ENCODE measurements at places on chromosomes 1 and 21.

DNA sequence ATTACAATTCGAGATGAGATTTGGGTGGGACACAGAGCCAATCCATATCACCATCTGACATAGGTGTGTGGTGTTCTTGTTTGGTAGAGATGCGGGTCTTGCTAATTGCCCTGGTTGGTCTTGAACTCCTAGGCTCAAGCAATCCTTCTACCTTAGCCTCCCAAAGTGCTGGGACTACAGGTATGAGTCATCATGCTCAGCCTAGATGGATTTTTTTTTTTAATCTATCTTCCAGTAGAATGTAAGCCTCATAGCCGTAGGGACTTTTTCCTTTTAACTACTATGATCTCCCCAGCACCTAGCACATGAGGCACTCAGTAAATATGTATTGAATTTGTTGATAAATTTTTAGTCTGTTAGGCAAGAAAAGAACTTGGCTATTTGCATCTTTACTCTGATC is 94.6 kb upstream of the TENT5C start:
- no peak for DNase-seq

GRCh38 chr1:12501661-12502060 is 116.3 kb downstream of the DHRS3 start:
- peak; percentile 63 for DNase-seq

- peak; percentile 22 for DNase-seq
These were observed 77.1 kb downstream of the ITPKB start for GRCh38 chr1:226661965-226662364.

DNA sequence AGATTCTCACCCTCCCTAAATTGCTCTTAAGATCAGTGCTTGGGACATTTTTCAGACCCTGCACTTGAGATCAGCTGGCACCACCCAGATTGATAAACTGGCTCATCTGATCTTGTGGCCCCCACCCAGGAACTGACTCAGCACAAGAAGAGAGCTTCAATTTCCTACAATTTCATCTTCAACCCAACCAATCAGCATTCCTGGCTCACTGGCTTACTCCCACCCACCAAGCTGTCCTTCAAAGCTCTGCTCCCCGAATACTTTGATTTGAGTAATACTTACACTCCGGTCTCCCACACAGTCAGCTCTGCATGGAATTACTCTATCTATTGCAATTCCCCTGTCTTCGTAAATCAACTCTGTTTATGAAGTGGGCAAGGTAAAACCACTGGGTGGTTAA is 461.9 kb upstream of the RGS18 start:
- no peak for DNase-seq

DNA sequence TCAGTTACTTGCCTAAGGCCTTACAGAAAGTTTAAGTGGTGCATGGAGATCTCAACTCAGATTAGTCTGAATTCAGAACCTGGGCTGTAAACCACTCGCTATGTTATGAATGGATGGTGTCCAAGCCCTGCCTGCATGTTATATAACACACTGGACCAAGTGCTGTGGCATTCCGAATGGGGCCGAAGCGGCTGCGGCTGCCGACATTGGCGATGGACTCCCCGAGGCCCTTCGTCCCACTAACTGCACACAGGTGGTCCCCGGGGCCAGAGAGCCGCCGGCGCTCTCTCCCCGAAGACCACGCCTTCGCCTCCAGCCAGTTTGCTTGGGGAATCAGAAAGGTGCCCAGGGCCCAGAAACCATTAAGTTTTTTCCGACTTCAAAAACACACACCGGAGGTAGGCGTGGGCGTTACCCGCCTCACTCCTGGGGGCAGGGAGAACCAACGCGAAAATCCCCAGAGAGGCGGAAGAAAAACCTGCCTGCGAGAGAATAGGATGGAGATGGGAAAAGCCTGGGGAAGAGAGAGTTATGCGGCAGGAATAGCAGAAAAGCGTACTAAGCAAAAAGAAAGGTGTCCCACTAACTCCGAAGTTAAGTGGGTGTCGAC is 579 bp upstream of the TENT5C start:
- DNase-seq: peak; percentile 21

DNA sequence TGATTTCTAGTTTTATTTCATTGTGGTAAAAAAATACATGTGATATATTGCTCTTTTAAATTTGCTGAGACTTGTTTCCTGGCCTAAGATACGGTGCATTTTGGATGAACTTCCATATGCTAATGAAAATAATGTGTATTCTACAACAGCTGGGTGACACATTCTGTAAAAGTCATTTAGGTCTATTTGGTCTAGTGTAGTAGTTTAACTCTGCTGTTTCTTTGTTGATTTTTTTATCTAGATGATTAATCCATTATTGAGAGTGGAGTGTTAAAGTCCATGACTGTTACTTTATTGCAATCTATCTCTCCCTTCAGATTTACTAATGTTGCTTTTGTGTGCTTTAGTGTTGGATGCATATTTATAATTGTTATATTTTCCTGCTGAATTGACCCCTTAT is 161.4 kb downstream of the VAV3 start:
- DNase-seq: no peak

GRCh38 chr1:25161981-25162380 is 70.3 kb downstream of the SYF2 start:
- DNase-seq: peak; percentile 79

- no peak for DNase-seq
These were observed 712.1 kb downstream of the LTN1 start for GRCh38 chr21:28280611-28281010.

GRCh38 chr1:208431721-208432120 is 187.5 kb upstream of the PLXNA2 start:
- peak; percentile 75 for DNase-seq

DNA sequence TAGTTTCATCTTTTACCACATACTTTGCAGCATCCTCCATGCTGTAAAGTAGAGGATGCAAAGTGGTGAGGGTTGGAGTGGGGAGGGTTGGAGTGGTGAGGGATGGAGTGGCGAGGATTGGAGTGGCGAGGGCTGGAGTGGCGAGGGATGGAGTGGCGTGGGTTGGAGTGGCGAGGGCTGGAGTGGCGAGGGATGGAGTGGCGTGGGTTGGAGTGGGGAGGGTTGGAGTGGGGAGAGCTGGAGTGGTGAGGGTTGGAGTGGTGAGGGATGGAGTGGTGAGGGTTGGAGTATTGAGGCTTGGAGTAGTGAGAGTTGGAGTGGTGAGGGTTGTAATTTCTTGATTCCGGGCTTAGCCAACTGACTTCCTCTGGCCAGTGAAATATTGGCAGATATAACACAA is 618.3 kb downstream of the MRPL39 start:
- no peak for DNase-seq

- DNase-seq: peak; percentile 31
These were observed 2.1 kb downstream of the KIF26B start for GRCh38 chr1:245156736-245157505.

- peak; percentile 13 for DNase-seq
These were observed 304 bp downstream of the PLPPR5 start for GRCh38 chr1:99004254-99004860.

DNA sequence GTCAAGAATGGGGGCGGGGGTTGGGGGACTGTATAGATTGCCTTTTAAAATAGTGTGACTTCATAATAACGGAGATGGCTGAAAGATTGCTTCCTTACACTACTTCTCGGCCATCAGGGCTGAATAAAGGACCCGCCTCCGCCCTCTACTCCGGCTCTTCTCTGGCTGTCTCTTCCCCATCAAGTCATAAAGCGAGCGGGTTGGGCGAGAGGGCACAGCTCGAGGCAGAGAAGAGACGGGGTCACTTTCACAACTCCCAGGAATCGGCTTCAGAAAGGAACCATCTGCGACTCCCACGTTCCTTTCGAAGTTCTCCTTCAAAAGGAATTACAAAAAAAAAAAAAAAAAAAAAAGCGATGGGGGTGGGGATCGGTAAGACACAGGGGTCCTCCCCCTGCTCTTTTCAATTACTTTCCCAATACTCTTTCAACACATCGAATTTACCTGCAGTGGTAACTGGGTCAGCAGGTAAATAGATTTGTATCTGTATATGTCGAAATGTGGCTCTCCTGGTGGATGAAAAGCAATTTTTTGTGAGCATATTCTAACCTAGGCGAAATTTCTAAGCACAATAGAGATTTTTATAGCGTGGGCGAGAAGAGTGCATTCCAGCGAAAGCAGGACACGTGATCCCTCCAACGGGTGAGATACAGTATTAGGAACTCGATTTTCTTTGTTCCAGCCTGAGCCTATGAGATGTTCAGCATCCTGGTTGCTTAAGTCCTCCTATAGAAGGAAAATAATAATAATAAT is 2.0 kb downstream of the LRRC7 start:
- DNase-seq: no peak

DNA sequence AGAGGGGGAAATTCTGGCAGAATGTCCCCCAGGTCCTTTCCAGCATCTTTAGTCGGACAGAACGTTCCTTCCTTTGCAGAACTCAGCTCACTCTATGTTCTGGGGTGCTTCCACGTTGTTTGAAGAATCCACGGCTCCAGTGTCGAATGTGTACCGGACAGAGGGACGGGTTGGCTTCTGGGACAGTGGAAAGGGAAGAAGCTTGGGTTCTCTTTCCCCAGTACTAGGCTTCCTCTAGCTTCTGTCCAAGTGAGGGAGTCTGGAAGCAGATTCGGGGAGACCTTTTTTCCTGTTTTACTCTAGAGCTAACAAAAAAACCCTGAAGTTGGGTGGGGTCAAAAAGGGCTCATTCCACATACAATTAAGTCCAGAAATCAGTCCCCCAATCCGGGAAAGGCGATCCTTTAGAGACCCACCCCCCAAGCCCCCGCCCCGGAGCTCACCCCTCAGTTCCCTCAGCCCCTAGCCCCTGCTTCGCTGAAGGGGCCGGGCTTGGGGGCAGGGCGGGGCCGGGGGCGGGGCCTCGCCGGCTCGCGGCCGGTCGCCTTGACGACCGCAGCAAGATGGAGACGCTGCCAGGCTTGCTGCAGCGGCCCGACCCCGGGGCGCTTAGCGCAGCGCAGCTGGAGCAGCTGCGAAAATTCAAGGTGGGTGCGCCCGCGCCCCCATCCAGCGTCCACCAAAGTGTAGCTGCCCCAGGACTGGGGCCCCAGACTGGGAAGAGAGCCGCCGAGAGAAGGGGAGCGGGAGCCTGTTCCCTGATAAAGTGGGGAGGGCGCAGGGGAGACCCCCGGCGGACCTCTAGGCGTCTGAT is at the start of gene RIIAD1:
TSS of gene RIIAD1 (plus strand) at position 549 of the 814 bp plus-strand sequence. CDS start at position 564, 15 bp downstream.
- peak; percentile 8 for DNase-seq

- no peak for DNase-seq
These were observed 7.8 kb upstream of the HSD17B7 start for GRCh38 chr1:162782671-162783070.

DNA sequence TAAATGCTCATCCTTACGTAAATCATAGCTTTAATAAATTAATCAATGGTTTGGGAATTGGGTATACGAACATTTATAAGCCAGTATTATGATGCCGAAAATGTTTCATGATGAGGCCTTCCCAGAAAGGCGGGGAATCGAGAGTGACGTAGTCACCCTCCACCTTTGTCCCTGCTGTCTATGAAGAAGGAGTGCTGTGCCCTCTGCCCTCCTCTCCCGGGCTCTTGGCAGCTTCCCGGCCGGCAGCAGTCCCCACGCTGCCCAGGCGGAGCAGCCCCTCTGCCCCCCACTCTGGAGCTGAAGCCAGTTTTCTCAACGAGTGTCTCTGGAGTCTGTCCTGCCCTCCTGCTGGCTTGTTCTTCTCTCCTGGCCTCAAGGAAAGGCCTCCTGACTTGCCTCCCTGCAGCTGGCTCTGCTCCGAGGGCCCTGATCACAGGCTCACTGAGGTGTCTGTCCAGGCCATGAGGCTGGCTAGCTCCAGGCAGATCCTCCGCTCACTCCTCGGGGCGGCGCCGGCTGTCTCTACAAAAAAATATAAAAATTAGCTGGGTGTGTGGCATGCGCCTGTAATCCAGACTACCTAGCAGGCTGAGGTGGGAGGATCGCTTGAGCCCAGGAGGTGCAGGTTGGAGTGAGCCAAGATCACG is 150.7 kb upstream of the COL6A1 start:
- no peak for DNase-seq

GRCh38 chr1:166730299-166730888 is 108.9 kb upstream of the POGK start:
- DNase-seq: peak; percentile 2

DNA sequence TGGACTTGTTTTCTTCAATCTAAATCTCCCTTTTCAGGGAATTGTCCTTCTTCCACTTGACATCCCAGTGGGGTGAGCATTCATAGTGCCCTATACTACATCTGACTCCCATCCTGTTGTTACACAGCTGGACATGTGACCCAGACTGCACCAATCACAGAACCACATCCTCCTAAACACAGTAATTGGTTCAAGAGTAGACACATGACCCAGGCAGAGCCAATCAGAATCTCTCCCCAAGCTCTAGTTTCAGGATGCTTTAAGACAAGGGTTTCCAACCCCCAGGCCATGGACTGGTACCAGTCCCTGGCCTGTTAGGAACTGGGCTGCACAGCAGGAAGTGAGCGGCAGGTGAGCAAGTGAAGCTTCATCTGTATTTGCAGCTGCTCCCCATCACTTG is 5.6 kb upstream of the DDOST start:
- no peak for DNase-seq

GRCh38 chr1:207014728-207015127 is 17.8 kb downstream of the C1orf116 start:
- no peak for DNase-seq

GRCh38 chr1:28933277-28933676 is 18.9 kb downstream of the EPB41 start:
- no peak for DNase-seq

DNA sequence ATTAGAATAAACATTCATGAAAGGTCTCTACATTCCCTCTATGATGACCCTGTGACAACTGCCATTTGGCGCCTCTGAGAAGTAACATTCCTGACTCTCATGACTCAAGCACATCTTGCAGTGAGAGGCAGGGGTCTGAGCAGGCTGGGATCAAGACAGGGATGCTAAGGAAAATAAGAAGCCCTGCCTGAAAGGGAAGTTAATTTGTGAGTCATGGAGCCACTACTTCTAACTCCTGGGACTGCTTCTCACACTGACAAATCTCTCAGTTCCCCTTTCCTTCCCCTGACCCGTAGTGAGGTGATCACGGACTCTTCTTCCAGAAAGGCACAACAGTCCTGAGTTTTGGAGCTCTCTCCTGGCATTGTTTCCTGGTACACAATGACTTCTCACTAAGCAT is 231.9 kb downstream of the TNR start:
- no peak for DNase-seq

DNA sequence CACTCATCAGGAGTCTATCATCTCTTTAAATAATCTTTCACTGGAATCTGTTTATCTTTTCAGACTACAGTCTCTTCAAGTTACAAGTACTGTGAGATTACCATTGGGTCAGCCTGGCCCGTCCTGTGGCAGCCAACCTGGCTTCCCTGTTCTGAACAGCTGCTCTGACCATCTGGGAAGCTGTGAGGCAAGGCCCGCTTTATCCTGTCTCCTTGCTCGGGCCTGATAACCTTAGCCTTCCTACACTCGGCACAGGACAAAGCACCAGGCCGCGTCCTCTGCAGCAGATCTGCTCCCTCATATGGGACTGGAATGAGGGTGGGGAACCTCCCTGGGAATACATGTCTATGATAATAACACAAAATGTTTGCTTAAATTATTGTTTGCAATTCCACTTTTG is 113.3 kb downstream of the PTPN14 start:
- DNase-seq: no peak

DNA sequence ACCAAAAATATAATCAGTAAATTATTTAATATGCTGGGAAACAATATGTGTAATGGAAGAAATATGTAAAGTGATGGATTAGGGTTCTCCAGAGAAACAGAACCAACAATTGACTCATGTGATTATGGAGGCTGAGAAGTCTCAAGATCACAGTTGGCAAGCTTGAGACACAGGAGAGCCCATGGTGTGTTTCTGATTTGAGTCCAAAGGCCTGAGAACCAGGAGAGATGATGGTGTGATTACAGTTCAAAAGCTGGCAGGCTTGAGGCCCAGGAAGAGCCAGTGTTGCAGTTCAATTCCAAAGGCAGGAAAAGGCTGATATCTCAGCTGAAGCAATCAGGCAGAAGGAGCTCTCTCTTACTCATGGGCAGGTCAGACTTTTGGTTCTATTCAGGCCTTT is 138.8 kb upstream of the NBPF11 start:
- DNase-seq: no peak

GRCh38 chr1:248576260-248576980 is 1.9 kb upstream of the OR2T34 start:
- no peak for DNase-seq
